Stomach (tissue), 19 donors: ENCODE measurements at places on chromosomes 2 and 18. TPM values are rescaled to one million over a fixed set of nuclear protein-coding genes. Genes with fewer than 3 reads are reported as not detected.

DNA sequence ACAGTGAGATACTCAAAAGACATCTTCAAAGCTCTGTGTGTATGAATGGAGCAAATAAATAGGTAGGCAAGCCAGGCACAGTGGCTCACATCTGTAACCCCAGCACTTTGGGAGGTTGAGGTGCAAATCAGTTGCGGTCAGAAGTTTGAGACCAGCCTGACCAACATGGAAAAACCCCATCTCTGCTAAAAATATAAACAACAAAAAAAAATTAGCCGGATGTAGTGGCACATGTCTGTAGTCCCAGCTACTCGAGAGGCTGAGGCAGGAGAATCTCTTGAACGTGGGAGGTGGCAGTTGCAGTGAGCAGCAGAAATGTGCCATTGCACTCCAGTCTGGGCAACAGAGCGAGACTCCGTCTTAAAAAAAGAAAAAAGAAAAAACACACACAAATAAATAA, 945.1 kb upstream of the PIK3C3 start:
- DNase-seq, result no peak

DNA sequence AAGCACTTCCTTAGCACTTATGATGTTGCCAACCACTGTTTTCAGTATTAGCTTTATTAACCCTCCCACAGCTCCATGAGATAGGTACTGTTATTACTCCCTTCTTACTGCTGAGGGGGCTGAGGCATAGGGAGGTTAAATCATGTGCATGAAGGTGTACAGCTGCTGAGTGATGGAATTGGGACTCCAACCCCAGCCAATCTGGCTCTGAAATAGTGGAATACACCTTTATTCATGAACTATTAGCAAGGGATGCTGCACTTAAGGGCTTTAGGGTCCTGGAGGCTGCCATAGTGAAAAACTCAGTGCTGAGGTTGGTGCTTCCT, 19.2 kb downstream of the SMARCAL1 start:
- no peak for DNase-seq

DNA sequence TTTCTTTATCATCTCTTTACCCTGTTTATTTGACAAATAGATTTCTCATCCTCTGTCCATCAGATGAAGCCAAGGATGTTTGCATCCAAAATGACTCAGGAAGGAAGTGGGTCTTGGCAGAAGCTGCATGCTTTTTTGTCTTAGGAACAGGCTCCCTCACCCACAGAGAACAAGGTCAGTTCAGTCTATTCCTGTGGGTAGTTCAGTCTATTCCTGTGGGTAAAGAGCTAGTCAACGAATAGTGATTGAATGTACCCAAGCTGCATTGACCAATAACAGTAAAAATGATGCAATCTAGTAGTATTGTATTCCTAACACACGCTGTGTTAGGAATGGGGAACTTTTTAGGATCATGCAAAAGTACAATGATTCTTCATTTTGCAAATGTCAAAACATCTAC, 290.8 kb upstream of the TANK start:
- no peak for DNase-seq

CIAO1 gene
- 58.3 TPM for total RNA-seq

GRCh38 chr2:101644842-101645383, 52.6 kb upstream of the MAP4K4 start:
- DNase-seq, result no peak

GRCh38 chr18:54679318-54680149, 88.5 kb downstream of the DYNAP start:
- DNase-seq, result no peak

DNA sequence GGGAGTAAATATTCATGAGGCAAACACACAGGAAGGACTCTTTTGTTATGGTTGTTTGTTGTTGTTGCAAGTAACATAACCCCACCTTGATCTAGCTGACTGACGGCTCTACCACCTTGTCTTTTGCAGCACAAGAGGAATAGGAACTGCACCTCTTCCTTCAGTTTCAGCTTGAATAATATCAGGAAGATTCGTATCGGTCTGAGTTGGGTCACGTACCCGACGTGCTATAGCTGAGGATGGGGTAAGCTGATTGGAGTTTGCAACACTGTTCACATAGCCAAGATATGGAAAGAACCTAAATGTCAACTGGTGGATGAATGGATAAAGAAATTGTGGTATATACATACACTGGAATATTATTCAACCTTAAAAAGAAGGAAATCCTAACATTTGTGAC, 14.5 kb upstream of the IL1RN start:
- DNase-seq, result no peak

GRCh38 chr2:28408764-28409599, 16.3 kb downstream of the FOSL2 start:
- DNase-seq, result no peak

- DNase-seq, result no peak
These were observed 104.6 kb downstream of the ADD2 start for GRCh38 chr2:70663411-70663810.
